Ecto neural progenitor cell (in vitro differentiated cells): ENCODE measurements at places on chromosomes 16 and 17.

DNA sequence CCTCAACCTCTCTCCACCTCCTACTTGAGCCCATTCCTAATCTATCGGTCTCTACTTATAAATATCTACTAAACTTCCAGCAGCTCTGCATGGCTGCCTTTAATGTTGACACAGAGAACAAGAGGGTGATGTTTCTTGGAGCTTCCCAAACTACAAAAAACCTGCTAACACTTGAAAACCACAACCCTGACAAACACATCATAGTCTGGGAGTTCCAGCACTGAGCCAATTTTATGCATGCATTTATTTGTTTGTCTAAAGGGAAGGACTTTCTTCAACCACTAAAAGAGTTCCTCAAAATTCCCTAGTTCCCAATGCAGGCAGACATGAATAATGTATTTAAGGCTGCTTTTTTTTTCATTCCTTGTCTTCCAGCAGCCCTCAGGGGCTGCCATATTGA lies 331.8 kb upstream of the XYLT1 start:
- no peak for DNase-seq

DNA sequence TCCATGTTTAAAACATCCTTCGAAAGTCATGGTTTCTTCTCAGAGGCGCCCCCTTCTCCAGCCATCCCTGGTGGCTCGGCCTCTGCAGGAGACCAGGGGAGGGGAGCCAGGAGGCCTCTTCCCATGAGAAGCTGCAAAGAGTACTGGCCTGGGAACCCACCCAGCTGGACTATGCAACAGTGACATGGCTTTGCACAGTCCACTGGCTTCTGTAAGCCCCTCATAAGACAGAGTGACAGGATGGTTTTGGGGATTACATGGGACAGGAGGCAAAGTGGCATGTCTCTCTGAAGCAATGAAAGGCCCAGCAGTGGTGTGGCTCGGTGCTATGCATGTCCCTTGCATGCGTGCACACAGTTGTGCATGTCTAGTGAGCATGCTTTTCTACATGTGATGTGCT lies 99.5 kb downstream of the C16orf78 start:
- no peak for DNase-seq

DNA sequence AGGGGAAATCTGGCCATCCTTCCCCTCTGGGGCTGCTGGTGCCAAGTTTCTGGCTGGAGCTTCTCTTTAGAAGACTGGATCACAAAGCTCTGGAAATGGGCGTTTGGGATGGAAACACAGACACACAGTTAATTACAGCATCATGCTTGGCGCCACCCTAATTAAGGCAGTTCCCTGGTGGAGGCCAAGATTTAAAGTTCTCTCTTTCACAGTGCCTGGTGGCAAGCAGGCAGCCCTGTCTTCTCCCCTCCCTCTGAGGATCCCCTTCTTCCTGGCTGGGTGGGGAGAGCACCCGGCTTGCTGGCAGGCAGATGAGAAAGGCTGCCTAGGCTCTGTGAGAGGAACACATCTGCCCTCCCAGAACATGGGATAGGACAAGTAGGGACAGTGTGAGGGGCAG lies 59.0 kb upstream of the NKD1 start:
- DNase-seq: no peak

DNA sequence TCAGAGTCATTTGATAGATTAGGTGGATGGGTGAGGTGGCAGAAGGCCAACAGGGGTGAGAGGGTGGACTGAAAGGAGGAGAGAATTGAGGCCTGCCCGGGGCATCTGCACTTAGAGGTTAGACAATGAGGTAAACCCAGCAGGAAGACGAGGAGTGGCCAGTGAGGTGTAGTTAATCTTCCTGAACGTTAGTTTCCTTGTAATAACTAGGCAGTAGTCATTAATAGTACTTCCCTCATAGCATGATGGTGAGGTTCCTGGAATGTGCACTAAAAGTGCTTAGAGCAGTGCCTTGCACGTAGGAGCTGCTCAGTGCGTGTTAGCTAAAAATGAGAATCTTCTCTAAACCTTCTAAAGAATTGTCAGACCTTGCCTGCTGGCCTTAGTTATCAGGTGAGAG lies 13.5 kb upstream of the KSR1 start:
- no peak for DNase-seq

DNA sequence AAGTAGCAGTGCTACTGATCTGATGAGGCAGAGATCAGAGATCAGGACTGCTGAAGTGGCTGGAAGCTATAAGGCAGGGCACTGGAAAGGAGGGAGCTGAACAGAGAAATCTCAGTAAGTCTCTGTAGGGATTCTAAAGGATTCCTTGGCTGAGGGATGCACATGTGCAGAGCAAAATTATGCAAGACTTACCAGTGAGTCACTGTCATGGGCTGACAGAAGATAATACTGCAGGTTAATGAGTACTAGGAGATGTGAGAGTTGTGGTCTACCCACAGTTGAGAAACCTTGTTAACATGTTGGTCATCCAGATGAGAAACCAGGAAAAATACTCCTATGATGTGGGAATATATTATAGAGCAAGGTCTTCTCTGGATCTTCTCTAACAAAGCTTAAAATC lies 378.1 kb downstream of the HAPSTR1 start:
- no peak for DNase-seq

DNA sequence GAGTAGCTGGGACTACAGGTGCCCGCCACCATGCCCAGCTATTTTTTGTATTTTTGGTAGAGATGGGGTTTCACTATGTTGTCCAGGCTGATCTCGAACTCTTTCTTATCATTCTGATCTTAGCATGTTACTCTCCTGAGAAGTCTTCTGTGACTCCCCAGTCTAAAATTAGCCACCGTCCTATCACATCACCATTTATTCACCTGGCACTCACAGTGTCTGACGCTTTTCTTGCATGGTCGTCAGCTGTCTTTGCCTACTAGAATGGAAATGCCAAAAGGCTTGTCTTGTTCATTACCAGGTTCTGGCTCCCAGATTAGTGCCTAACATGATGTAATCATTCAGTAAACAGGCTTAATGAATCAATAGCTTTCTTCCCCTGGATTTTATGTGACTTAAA lies 23.8 kb downstream of the TOM1L1 start:
- no peak for DNase-seq

DNA sequence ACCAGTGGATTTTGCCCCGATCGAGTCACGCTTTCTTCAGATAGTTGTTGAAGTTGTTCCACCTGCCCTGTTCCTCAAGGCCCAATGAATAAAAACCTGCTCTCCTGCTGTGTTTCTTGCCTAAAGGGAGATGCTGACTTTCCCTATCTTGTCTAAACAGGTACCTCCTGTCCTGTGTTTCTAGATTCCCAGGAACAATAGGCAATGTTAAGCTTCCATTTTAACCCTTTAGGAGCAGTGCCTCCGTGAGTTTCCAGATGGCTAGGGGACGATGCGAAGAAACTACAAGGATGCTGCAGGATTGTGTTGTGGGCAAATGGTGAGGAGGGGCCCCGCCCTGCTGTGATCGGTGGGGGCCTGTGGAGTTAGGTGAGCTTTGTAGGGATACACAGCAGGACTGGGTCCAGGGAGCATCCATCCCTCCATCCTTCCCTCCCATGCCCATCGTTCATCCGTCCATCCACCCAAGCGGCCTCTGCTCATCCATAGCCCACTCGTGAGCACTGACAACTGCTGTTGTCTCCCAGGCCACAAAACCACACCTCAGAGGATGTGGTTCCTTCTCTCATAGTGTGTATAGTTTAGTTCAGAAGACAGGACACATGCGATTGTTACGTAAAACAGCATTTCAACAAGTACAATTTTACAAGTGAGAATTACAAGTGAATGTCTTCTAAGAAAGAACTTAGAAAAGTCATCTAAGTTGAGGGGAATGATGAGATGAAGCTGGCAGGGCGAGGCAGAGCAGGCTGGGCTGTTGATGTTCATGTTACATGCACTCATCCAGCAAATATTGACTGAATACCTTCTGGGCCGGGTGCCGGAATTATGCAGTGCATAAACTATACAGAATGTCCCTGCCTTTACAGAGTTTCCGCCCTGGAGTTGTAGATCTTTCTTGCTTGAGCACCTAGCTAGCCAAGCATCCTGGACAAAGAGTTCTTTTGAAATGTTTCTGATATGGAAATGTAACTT lies 5.2 kb downstream of the ARSG start:
- no peak for DNase-seq

GRCh38 chr16:27344721-27345120 lies 30.9 kb downstream of the IL4R start:
- no peak for DNase-seq

DNA sequence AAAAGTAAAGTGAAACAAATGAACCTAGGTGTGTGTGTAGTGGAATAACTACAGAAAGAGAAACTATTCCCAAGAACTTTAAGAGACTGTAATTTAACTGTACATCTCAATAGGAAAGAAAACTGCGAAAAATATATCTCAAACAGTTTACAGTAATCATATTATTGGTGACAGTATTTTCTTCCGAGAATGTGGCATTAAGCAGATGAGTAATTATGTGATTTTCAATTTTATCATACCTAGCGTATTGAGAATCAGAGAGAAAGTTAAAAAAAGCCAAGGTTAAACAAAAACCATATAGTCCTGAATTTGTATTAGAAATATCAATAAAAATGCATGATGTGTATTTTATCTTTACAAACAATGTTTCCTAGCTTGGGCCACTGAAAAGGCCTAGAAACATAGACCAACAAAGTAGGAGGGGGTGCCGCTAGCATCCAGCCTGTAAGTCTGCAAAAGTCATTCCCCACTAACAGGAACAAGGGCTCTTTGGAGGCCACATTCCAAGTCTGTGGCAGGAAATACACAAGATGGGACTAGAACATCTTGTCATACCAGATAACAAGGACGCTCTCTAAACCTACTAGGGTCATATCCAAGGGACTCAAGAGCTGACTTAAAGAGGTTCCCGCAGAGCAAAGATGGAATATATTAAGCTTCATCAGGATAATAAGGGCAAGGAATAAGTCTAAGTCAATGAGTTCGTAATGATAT lies 20.5 kb downstream of the RNF157 start:
- no peak for DNase-seq

- DNase-seq: no peak
Measured at GRCh38 chr17:57612202-57613071, 132.7 kb downstream of the CCDC182 start.

DNA sequence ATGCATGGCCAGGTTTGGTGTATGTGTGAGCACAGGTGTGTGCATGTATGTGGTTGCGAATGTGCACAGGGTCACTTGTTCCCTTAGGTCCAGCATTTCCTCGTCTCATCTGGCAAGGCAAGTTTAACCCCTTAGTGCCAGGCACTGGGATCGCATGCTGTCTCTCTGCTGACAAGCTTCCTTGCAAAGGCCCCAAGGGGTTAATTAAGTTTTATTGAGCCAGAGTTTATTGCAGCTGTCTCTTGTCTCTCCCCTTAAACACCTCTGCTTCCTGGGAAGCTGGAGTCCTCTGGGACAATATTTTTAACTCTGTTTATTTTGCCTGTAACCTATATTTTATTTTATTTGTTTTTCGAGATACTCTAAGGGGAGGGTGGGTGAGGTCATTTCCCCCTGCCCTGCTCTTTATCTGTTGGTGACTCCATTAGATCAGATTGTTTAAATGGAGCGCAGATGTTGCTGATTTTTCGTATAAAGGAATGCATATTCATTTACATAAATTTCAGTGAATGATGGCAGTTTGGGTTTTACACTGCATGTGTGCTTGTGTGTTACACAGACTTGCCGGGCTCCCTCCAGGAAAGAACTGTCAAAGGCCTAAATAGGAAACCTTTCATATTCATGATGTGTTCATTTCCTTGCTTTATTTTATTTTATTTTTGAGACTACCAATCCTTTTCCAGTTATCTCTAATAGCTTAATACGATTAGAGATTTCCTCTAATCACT lies 99.7 kb downstream of the CBLN1 start:
- no peak for DNase-seq

- DNase-seq: no peak
Measured at GRCh38 chr16:53224951-53225533, 170.3 kb downstream of the CHD9 start.

GRCh38 chr16:25951999-25952398 lies 260.2 kb downstream of the HS3ST4 start:
- no peak for DNase-seq

GRCh38 chr16:50634947-50635346 lies 46.2 kb downstream of the SNX20 start:
- no peak for DNase-seq

- no peak for DNase-seq
Measured at GRCh38 chr17:34221411-34221810, 33.7 kb upstream of the CCL2 start.

GRCh38 chr17:45768000-45768399 lies 16.1 kb upstream of the CRHR1 start:
- peak; percentile 65 for DNase-seq

DNA sequence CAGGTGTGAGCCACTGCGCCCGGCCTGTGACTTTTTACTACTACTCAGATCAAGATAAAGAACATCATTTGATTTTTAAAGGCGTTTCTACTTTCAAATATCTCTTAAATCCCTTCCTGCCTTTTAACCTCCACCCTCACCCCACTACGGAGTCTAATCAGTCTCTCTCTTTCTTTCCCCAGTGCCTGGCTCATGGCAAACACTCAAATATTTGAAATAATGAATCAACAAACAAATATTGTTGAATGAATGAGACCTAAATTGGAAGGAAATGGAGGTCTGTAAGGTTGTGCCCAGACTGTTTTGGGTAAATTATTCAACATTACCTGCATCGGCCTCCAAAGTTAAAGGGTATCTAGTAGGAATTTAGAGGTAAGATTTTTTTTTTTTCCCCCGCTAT lies 14.7 kb downstream of the COPZ2 start:
- no peak for DNase-seq

- no peak for DNase-seq
Measured at GRCh38 chr17:78573955-78574354, 3.2 kb downstream of the DNAH17 start.

GRCh38 chr17:43834106-43834505 lies 1.2 kb upstream of the MPP3 start:
- DNase-seq: no peak

- no peak for DNase-seq
Measured at GRCh38 chr17:76553178-76553908, 13.5 kb downstream of the PRCD start.

- no peak for DNase-seq
Measured at GRCh38 chr16:11372829-11373306, 27.6 kb downstream of the RMI2 start.

DNA sequence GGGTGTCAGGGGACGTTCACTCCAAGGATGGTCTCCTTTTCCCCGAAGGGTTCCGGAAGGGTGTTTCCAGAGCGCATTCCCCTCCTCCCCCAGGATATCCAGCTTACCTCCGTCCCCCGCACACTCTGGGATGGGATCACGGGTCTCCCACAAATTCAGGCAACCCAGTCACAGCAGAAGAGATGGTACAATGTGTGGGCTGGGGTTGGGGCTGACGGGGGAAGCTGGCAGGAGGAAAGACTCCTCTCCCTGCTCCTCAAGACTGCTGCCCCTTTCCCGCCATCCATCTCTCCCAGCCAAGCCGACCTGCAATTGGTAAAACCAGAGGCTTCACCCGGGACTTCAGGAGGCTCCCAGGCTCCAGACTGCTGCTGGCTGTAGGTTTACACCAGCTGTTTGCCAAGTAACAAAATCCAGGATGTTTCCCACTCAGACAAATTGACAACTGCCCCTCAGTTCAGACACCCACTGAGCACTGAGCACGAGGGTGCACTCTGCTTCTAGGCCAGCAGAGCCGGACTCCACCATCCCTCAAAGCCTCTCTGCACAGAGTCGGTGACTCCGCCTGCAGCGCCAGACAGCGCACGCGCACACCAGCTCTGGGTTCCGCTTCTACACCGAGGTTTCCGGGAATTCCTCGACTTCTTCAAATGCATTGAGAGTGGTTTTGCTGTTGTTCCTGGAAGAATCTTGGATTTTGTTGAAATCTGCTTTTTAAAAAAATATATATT lies 37.7 kb downstream of the ASPA start:
- no peak for DNase-seq

GRCh38 chr16:2512735-2513404 lies 882 bp upstream of the ATP6V0C start:
- no peak for DNase-seq
